ENCODE measurements at places on chromosomes 3 and 15. TPM values are rescaled to one million over a fixed set of nuclear protein-coding genes. Genes with fewer than 3 reads are reported as not detected.
A peak's percentile ranks its signal among the peaks of the same experiment; 100 is the strongest.

GRCh38 chr3:58429657-58430056, 4.0 kb downstream of the PDHB start:
- no peak overlapping the region for H3K27ac ChIP-seq
- H3K27me3 ChIP-seq = no peaks in the 10 kb centered on the region
- DNase-seq = no peak
- H3K4me3 ChIP-seq = no peak overlapping the region

Gene DZIP1L
- 0.09 TPM for total RNA-seq

- H3K27me3 ChIP-seq = peaks cover 3% of the 10 kb centered on the region
- no peak overlapping the region for H3K27ac ChIP-seq
- H3K36me3 ChIP-seq = no peaks in the 10 kb centered on the region
- H3K4me1 ChIP-seq = peaks cover 6% of the 10 kb centered on the region
- H3K4me3 ChIP-seq = no peak overlapping the region
Observed at GRCh38 chr15:93052090-93052879, 36.7 kb downstream of the RGMA start.

Gene VGLL3
- not detected for total RNA-seq

Gene OSTN
- not detected for total RNA-seq

Gene SLC51B
- not detected for total RNA-seq

Gene PIGB
- 13.3 TPM for total RNA-seq

DNA sequence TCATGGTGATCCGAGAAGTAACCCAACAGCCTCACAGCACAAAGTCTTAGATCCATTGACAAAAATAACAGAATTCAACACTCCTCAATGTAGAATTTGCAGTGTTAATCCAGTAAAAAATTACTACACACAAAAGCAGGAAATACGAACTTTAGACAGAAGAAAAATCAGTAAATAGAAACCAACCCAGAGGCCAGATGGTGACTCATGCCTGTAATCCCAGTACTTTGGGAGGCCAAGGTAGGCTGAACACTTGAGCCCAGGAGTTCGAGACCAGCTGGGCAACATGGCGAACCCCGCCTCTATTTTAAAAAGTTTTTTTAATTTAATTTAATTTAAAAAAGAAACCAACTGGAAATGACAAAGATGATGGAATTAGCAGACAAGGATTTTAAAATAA, 36.1 kb downstream of the SELENOT start:
- H3K27me3 ChIP-seq = peaks cover 15% of the 10 kb centered on the region
- peaks cover under 1% of the 10 kb centered on the region for H3K36me3 ChIP-seq

Gene C3orf20
- total RNA-seq = 0.28 TPM

Gene FYCO1
- total RNA-seq = 16.5 TPM

DNA sequence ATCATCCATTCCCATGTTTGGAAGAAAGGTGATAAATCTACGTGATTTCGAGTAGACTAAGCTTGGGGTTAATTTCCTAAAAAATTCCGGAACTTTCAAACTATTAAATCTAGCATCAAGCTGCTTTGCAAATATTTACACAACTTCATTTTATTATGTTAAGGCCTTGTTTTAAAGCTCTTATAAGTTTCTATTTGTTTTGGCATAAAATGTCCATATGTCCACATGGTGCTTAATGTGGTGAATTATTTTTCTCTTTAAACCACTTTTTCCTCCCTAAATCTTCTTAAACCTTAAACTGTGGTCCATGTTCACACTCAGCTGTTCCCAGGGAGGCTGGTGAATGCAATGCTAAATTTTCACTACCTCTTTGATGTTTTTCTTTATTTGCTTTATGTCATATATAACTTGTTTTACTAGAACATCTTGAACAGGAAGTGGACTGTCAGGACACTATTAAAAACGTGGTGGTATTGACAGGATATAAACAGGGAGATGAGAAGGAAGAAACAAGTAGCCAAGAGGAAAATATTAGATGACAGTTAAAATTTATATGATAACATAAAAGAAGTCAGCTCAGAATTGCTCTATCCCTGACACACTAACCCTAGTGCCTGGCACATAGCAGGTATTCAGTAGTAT, 72.5 kb upstream of the AGTR1 start:
- no peak overlapping the region for H3K4me3 ChIP-seq
- H3K27ac ChIP-seq = no peak overlapping the region
- no peak for DNase-seq
- H3K27me3 ChIP-seq = no peaks in the 10 kb centered on the region
- no peaks in the 10 kb centered on the region for H3K4me1 ChIP-seq

- no peaks in the 10 kb centered on the region for H3K36me3 ChIP-seq
- no peak overlapping the region for H3K27ac ChIP-seq
Observed at GRCh38 chr3:160112481-160112880, 112.7 kb upstream of the C3orf80 start.

GRCh38 chr3:178058629-178059028, 477.6 kb upstream of the KCNMB2 start:
- no peak for DNase-seq
- H3K36me3 ChIP-seq = no peaks in the 10 kb centered on the region
- H3K27me3 ChIP-seq = no peaks in the 10 kb centered on the region
- H3K4me3 ChIP-seq = no peak overlapping the region
- H3K4me1 ChIP-seq = no peaks in the 10 kb centered on the region

Gene TNFSF10
- total RNA-seq = 71.5 TPM

DNA sequence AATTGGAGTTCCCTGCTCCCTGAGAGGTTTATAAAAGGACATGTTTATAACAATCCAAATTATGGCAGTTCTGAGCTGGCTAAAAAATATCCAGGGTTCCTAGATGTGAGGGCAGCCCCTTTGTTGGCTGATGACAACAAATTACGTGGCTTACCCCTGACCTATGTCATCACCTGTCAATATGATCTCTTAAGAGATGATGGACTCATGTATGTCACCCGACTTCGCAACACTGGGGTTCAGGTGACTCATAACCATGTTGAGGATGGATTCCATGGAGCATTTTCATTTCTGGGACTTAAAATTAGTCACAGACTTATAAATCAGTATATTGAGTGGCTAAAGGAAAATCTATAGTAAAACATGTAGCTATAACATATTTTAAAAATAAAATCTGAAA, 13.9 kb downstream of the AADAC start:
- H3K4me3 ChIP-seq = no peak overlapping the region
- peaks cover 33% of the 10 kb centered on the region for H3K27me3 ChIP-seq
- H3K36me3 ChIP-seq = no peaks in the 10 kb centered on the region
- no peak for DNase-seq
- H3K27ac ChIP-seq = no peak overlapping the region

GRCh38 chr15:65400760-65401610, 21.8 kb downstream of the IGDCC4 start:
- no peak overlapping the region for H3K27ac ChIP-seq
- peak; percentile 83 for DNase-seq
- H3K27me3 ChIP-seq = peaks cover 56% of the 10 kb centered on the region

DNA sequence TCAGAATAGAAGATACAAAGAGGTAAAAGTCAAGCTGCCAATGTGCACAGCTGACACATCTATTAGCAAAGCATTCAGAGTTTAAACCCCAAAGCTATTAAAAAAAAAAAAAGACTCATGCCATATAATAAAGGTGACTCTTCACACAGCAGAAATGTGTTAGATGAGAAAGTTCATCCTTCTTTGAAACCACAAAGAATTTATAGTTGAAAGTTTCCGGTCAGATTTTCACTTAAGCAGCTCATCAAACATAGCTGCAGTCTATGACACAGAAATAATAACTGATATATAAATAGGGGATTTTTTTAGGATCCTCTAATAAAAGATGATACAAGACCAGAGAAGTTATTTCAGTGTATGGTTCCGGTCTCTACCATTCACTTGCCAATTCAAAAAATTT, 76.6 kb downstream of the WWTR1 start:
- peaks cover 27% of the 10 kb centered on the region for H3K4me1 ChIP-seq
- H3K27ac ChIP-seq = no peak overlapping the region
- H3K27me3 ChIP-seq = peaks cover 21% of the 10 kb centered on the region
- H3K36me3 ChIP-seq = no peaks in the 10 kb centered on the region

DNA sequence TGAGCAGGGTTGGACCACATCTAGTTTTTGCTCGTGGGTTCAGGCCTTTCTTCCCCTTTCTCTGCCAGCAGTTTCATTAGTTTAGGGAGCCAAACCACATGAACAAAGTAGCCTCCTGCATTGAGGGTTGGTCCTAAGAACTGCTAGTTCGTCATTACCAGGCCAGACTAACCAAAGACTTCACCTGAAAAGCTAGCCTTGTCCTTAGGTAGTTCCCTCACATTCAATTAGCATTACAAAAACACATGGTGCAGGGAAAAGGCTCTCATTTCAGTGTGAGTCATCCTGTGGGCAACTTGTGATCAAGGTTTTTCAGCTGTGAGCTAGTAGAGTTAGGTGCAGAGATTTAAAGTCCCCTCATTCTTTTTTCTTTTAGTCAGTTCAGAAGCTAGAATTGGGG, 279.3 kb upstream of the CTNNB1 start:
- H3K36me3 ChIP-seq = no peaks in the 10 kb centered on the region
- no peak overlapping the region for H3K27ac ChIP-seq
- DNase-seq = peak; percentile 25
- H3K4me1 ChIP-seq = no peaks in the 10 kb centered on the region

Gene KIF15
- 26.5 TPM for total RNA-seq

DNA sequence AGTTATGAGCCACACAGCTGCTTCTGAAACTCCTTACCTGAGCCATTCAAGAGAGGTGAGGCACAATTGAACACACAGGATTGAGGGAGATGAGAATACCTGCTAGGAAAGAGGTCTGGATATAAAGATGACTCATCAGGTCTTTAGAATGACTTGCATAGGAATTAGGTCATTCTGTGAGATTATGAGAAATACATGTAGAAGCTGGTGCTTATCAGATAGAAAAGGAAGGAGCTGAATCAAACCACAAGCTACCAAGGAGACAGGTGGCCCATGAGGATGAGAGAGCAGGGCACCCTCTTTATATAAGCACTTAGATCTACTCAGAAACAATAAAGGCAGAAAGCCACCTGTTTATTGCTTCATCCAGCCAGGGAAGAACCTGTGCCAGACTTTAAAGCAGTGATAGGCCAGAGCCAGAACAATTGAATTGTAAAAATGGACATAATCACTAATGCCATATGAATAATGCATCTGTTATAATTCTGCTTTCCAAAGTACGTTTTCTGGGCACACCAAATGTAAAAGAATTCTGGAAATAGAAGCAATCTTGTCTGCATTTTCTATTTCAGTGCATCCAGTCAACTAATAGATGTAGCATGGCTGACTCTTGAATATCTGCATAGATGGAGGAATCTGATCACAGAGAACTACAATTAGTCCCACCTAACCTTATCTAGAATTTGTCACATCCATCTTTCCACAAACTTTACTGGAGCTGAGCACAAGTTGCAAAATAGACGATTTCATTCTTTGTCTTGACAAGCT, 74.9 kb downstream of the PIK3R4 start:
- H3K27me3 ChIP-seq = no peaks in the 10 kb centered on the region
- peaks cover 11% of the 10 kb centered on the region for H3K36me3 ChIP-seq
- H3K4me1 ChIP-seq = no peaks in the 10 kb centered on the region
- no peak for DNase-seq
- H3K4me3 ChIP-seq = no peak overlapping the region

Gene ZNF80
- total RNA-seq = 0.21 TPM

GRCh38 chr3:151479452-151479851, 18.6 kb upstream of the IGSF10 start:
- H3K4me1 ChIP-seq = no peaks in the 10 kb centered on the region
- H3K36me3 ChIP-seq = no peaks in the 10 kb centered on the region
- H3K4me3 ChIP-seq = no peak overlapping the region

Gene ZNF385D
- total RNA-seq = not detected

Gene ASB14
- not detected for total RNA-seq

DNA sequence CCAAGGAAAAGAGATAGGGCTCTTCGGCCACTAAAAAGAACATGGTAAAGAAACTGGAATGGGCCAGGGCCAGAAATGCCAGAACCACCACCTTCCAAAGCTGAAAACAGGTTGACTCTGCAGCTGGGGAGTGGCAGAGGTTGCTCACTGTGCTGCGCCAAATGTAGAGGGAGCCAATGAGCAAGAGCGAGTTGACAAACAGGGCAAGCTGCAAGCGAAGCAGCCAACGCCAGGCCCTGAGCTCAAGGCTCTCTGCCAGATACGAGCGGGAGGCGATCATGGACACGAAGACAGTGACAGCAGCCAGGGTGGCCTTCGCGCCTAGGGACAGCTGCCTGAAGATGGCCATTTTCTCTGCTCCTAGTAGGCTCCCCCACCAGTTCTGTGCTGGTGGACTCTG, 3.1 kb downstream of the GLB1 start:
- H3K27ac ChIP-seq = no peak overlapping the region
- no peak overlapping the region for H3K4me3 ChIP-seq
- H3K27me3 ChIP-seq = no peaks in the 10 kb centered on the region
- peaks cover 45% of the 10 kb centered on the region for H3K36me3 ChIP-seq
- peaks cover 60% of the 10 kb centered on the region for H3K4me1 ChIP-seq

- peaks cover 33% of the 10 kb centered on the region for H3K4me1 ChIP-seq
- DNase-seq = no peak
- peak overlapping the region; percentile 85 for H3K4me3 ChIP-seq
- no peak overlapping the region for H3K27ac ChIP-seq
Observed at GRCh38 chr3:195893916-195894465, 14.4 kb downstream of the TNK2 start.

- H3K4me3 ChIP-seq = no peak overlapping the region
- no peaks in the 10 kb centered on the region for H3K36me3 ChIP-seq
- H3K4me1 ChIP-seq = no peaks in the 10 kb centered on the region
- peaks cover 2% of the 10 kb centered on the region for H3K27me3 ChIP-seq
Observed at GRCh38 chr3:167867981-167868380, 132.5 kb downstream of the SERPINI1 start.

Gene ADAMTS9
- not detected for total RNA-seq

Gene EDEM1
- 167 TPM for total RNA-seq

GRCh38 chr15:58002338-58003126, 63.0 kb downstream of the ALDH1A2 start:
- no peak overlapping the region for H3K27ac ChIP-seq
- no peaks in the 10 kb centered on the region for H3K36me3 ChIP-seq
- DNase-seq = no peak
- H3K4me1 ChIP-seq = no peaks in the 10 kb centered on the region
- H3K27me3 ChIP-seq = peaks cover 29% of the 10 kb centered on the region

GRCh38 chr15:57767481-57767880, 61.0 kb downstream of the POLR2M start:
- H3K27me3 ChIP-seq = peaks cover 19% of the 10 kb centered on the region
- H3K4me3 ChIP-seq = no peak overlapping the region
- no peak overlapping the region for H3K27ac ChIP-seq
- H3K36me3 ChIP-seq = no peaks in the 10 kb centered on the region
- no peak for DNase-seq

Gene TLR9
- 0.17 TPM for total RNA-seq

DNA sequence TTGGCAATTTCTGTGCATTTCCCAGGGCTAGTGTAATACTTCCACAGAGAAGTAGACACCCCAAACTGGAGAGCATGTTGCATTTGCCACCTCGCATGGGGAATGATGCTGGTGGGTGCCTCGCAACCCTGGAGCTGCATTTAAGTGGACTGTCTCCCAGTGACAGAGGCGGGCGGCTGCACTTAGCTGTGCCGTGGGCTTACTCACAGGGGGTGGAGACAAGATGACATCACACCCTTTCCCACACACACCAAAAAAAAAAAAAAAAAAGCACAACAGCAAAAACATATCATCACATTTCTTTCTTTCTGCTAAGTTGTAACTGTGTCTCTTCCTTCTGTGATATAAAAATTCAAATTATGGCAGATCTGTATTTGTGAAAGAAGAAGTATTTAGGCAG, at the start of gene ABI3BP:
TSS of gene ABI3BP (minus strand) at position 113 of the 400 bp plus-strand sequence. CDS start at position 76, 37 bp downstream.
- H3K27ac ChIP-seq = no peak within 1 kb of the TSS
- H3K36me3 ChIP-seq = no peaks in the 10 kb centered on the region
- H3K27me3 ChIP-seq = peaks cover 16% of the 10 kb centered on the region
- H3K4me1 ChIP-seq = no peaks in the 10 kb centered on the region
- no peak within 1 kb of the TSS for H3K4me3 ChIP-seq
- no peak for DNase-seq

- no peak for DNase-seq
- no peak overlapping the region for H3K27ac ChIP-seq
- H3K4me1 ChIP-seq = peaks cover 3% of the 10 kb centered on the region
- no peaks in the 10 kb centered on the region for H3K36me3 ChIP-seq
- peaks cover 43% of the 10 kb centered on the region for H3K27me3 ChIP-seq
Observed at GRCh38 chr15:65963911-65964482, 94.7 kb downstream of the RAB11A start.

Measured in activated CD4-positive, alpha-beta T cell treated with anti-CD3 and anti-CD28 coated beads, Interleukin-2, amount 10 ng/mL, durations not matched to agents 24 days and 14 days (primary cell).